Anterior cingulate cortex (tissue), 58 donors: ENCODE measurements at places on chromosomes 7 and 10.
A peak's percentile ranks its signal among the peaks of the same experiment; 100 is the strongest.

GRCh38 chr10:78906734-78907390 is 161.9 kb upstream of the ZMIZ1 start:
- no peak for DNase-seq

DNA sequence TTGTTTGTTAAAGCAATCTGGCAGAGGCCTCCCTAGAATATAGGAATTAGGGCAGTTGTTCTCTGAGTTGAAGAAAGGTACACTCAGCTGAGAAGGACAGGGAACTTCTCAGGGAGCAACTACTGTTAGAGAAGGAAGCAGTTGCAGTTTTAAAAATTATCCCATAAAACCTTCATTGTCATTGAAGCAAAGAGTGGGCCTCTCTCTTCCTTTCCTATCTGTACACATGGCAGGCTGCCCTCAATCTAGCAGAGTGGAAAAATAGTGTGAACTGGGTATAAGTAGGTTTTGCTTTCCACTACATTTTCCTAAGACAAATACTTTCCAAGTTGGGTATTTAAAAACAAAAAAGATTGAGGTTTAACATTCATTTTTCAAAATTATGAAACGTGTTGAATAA is 236.7 kb upstream of the KLF14 start:
- DNase-seq = no peak

DNA sequence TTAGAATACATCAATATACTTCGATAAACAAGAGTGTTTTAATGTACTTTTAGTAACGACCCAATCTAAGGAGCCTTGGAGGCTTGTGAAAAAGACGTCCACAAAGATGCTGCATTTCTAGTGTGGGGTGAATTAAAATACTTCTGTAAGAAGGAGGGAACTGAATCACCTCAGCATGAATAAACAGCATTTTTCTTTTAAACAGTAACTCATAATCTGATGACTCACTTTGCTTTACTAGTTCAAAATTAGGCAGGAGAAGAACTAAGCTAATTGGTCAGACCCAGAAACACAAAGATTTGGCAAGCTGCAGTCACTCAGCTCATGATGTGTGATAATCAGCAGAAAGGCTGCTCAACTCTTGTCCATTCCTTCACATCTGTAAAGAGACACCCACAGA is 24.2 kb downstream of the NCOA4 start:
- DNase-seq = no peak

GRCh38 chr10:95604630-95605029 is 43.5 kb upstream of the SORBS1 start:
- no peak for DNase-seq

- DNase-seq = peak; percentile 32
Measured at GRCh38 chr10:102678842-102679289, 34.6 kb downstream of the TRIM8 start.

DNA sequence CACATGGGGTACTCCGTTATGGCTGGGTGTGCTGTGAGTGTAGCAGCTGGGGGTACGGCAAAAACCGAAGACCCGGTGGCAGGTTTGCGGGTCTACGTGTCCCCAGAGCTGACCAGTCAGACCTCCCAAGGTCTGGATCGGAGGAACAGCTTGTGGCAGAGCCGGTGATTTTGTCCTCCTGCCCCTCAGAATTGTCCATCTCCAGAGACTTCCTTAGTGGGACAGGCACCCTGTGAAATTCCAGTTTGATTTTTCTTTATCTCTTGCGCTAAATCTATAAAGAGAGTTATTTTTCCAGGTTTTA is 1.0 kb downstream of the EIF3B start:
- no peak for DNase-seq
